ENCODE measurements at places on chromosomes 5 and 9.

DNA sequence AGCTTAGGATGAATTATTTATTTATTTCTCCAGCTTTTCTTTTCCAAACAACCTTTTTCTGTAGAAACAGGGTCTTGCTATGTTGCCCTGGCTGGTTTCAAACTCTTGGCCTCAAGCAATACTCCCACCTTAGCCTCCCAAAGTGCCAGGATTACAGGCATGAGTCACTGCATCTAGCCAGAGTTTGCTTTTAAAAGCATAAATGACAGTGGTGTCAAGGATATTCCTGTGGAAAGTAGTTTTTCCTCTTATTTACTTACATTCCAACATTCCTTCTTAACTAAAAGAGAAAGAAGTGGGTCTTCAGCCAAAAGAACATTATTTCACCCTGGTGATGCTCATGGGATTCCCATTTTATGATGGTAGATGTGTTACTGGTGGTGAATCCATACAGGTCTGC, 62.4 kb downstream of the GRIA1 start:
- DNase-seq: no peak

DNA sequence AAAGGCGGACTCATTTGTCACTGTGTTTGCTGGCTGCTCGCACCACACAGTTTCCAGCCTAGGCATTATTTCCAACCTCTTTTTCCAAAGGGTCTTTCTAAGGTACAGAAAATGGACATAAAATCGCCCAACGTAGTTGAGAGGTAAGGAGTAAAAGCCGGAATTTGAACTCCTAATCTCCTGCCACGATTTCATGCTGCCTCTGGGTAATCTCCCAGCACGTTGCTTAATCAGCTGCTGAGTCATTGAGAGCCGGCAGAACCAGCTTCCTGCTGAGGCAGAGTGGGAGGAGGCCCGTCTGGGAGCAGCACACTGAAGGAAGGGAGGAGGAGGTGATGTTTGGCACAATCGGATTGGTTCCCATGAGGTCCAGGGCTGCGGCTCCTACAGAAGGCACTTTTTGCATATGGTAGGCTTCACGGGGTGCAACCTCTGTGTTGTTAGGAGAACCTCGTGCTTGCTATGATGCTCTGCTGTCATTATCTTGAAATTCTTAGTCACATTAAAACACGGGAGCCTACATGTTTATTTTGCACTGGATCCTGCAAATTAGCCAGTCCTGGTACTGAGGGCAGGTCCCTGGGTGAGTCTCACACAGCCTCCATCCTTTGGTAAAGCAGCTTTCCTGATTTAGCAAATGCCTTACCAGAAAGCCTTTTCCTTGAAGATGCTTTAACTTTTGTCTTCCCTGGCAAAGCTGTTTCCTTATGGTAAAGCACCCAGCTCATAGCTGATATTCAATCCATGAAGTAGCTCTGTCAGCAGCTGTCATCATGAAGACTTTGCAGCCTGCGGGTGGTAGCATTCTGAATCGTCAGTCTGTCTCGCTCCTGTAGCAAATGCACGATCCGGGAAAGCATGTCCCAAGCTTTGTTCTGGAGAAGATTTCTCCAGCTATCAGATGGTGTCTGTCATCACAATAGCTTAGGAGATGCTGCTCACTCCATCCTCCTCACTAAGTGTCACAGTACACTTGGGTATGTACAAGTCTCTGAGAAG, 191.6 kb upstream of the MSX2 start:
- DNase-seq: peak; percentile 83

DNA sequence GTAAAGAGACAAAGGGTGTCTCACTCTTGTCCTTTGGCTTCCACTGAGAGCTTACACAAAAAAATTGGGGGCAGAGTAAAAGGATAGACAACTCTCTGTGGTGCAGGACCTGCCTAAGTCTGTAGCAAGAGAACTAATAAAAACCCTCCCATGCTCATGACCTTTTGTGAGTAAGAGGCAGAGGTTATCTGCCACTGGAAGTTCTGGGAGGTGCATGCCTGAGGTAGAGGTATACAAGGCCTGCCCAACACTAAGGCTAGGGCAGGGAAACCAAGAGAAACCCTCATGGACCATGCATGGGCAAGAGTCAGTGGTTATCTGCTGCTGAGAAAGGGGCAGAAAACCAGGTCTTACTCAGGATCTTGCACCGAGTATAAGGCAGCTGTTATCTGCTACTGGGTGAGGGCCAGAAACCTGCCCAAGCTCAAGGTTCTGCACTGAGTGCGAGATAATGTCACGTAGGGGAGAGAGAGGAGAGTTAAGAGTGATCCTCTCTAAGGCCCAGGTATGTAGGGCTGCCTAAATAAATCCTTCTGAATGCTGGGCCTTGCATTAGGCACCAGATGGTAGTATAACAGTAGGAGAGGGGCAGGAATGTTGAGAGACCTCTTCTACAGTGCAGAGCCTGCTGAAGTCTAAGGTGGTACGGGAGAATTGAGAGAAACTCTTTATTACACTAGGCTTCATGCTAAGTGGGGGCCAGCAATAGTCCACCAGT, 143.4 kb downstream of the MACROH2A1 start:
- DNase-seq: no peak

DNA sequence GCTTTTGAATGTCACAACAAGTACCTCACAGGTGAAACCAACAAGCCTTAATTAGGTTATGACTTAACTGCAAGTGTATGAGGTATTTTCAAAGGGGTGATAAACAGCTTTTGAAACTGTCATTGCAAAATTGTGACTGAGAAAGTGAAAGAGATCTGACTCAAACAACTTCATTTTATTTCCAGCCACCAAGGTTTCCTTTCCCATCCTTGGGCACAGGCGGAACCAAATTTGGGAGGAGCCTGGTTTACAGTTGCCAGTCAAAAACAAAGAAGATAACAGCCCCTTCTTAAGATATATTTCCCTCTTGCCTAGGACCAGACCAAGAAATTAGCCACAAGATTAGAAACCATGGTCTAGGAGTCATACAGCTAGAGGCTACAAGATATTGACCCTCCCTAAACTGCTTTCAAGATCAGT, 417.1 kb downstream of the CSNK1G3 start:
- DNase-seq: no peak

Data from NT2/D1 (cell line).